H7 (cell line): ENCODE measurements at places on chromosomes 7 and 10.

GRCh38 chr7:47633134-47633533, 51.2 kb upstream of the TNS3 start:
- no peak for DNase-seq

- DNase-seq: no peak
These were observed 8.6 kb downstream of the ZSCAN25 start for GRCh38 chr7:99625321-99625720.

- DNase-seq: no peak
These were observed 22.5 kb downstream of the CEP41 start for GRCh38 chr7:130418306-130418705.

DNA sequence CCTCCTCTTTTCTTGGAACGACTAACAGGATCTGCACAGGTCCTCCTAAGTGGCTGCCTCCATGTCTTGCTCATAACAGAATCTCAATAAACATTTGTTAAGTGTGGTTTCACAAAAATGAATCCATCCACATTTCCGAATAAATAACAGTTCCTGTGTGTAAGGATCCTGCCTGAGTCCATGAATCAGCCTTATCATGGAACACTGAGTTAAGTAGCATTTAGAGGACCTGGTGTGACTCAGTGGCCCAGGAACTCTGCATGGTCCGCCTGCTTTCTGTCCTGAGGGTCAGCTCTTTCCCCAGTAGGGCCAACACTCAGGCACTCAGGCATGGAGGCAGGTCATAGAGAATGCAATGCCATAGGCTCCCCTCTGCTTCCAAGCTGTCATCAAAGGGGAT, 15.8 kb upstream of the C10orf90 start:
- no peak for DNase-seq

DNA sequence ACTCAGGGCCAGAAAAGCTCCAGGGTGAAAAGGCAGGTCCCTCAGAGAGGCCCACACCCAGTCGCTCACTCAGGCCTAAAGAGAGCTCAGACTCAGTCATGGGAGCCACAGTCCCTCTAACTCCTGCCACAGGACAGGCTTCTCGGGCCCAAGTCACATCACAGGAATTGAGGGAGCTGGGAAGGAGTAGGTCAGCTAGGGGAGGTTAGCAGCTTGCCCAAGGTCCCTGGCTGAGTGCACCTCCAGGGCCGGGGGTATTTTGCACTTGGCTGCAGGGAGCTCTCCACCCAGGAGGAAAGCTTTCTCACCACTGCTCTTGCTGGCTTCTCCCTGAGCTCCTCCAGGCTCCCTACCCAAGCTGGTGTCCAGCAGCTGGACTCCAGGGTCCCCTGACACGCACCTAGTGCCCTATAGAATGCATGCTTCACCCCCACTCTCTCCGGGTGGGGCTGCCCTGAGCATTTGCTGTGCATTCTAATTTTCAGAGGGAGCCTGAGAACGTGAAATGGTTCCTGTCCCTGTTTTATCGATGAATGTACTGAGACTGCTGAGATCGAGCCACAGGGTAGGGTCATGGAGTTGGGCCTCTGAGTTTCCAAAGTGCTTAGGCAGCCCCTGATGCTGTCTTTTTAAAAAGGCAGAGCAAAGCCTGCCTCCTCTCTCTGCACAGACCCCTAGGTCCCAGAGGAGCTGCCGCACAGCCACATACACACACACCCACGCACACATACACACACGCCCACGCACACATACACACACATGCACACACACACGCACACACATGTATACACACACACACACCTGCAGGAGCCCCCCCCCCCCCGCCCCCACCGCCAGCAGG, 37.9 kb upstream of the RET start:
- peak; percentile 42 for DNase-seq

DNA sequence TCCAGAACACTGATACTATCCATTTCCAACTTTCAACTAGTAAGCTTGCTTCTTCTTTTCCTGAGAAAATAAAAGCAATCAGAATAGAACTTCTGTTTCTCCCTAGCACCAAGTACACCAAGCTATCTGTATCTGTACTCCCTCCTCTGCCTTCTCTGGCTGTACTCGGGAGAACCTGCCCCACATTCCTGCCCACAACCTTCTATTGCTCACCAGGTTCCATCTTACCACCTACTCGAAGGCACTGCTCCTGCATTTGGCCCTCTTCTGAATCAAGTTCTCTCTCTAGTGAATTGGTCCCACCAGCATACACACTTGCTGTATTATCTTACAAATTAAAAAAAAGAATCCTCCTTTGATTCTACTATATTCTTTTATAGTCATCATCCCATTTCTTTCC, 169.6 kb upstream of the PTN start:
- no peak for DNase-seq

- no peak for DNase-seq
These were observed 2.0 kb upstream of the CALD1 start for GRCh38 chr7:134777470-134777869.

- DNase-seq: no peak
These were observed 19.5 kb downstream of the LRMDA start for GRCh38 chr10:75450644-75451640.

DNA sequence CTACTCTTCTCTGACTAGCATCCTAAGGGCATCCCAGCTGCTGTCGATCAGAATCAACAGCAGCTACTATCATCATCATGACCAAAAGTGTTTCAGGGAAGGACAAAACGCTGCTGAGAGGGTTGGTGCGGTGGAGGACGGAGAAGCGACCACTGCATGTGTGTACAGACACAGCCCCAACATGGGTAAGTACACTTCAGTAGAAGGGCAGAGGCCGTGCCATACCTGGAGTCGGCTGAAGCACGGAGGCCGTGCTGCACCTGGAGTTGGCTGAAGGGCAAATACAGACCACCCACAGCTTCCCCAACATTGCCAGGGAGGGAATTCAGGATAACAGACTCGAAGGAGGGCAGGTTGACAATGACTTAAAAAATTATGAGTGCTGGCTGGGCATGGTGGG, 67.8 kb upstream of the CYTH3 start:
- peak; percentile 15 for DNase-seq

GRCh38 chr10:104059364-104059763, 26.3 kb downstream of the COL17A1 start:
- DNase-seq: peak; percentile 68

DNA sequence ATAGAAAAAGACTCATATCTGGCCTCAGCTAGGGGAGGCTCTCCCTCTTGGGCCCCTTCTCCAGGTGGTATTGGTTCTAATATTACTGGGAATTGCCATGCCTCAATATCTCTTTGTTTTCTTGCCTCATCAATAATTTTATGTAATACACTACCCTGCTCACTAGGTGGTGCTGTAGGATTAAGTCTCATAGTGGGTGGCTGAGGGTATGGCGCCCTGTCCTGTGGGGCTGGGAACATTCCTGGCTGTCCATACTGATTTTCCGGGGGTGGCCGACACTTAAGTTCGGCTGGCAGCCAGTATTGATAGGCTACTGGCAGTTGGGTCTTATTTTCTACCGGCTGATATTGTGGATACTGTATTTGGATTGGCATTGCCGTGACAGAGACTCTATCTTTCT, 9.0 kb upstream of the TAS2R3 start:
- DNase-seq: peak; percentile 59

- no peak for DNase-seq
These were observed 11.8 kb upstream of the TBXAS1 start for GRCh38 chr7:139817249-139817648.

- DNase-seq: no peak
These were observed 227.1 kb downstream of the ADRA2A start for GRCh38 chr10:111303887-111304286.

DNA sequence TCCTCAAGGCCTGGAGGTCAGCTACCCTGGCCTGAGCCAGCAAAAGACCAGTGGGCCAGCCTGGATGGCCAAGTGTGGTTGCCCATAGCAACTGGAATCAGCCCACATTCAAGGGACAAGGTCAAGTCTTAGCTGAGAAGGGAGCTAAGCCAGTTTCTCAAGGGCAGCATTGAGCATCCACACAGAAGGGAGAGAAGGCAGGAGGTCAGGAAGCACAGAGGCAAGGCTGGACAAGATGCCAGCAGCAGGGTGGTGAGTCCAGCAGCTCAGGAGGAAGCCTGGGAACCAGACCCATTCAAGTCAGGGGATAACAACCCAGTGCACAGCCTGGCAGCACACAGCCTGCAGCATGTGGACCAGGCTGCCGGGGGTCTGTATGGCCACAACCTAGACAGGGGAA, 54.0 kb upstream of the ZMIZ1 start:
- DNase-seq: no peak

- no peak for DNase-seq
These were observed 103.7 kb downstream of the TCERG1L start for GRCh38 chr10:131207584-131208532.

- DNase-seq: peak; percentile 66
These were observed 26.0 kb downstream of the WDR86 start for GRCh38 chr7:151383638-151384351.

DNA sequence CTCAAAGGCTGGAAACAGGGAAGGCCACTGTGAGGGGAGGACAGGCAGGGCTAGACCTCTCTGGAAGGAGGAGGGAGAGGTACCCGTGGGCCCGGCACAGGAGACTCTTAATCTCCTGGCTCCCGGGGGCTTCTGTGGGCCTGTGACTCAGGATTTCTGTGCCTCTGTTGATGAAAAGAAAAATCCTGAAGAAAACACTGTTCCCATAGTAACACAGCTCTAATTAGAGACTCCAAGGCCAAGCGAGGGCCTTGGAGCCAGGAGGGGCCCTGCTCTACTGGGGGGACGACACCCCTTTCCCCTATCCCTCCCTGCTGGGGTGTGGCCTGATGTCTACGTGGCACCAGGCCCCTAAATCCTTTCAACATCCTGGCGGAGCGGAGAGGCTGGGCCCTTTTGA, 174.1 kb upstream of the TNRC18 start:
- peak; percentile 51 for DNase-seq

DNA sequence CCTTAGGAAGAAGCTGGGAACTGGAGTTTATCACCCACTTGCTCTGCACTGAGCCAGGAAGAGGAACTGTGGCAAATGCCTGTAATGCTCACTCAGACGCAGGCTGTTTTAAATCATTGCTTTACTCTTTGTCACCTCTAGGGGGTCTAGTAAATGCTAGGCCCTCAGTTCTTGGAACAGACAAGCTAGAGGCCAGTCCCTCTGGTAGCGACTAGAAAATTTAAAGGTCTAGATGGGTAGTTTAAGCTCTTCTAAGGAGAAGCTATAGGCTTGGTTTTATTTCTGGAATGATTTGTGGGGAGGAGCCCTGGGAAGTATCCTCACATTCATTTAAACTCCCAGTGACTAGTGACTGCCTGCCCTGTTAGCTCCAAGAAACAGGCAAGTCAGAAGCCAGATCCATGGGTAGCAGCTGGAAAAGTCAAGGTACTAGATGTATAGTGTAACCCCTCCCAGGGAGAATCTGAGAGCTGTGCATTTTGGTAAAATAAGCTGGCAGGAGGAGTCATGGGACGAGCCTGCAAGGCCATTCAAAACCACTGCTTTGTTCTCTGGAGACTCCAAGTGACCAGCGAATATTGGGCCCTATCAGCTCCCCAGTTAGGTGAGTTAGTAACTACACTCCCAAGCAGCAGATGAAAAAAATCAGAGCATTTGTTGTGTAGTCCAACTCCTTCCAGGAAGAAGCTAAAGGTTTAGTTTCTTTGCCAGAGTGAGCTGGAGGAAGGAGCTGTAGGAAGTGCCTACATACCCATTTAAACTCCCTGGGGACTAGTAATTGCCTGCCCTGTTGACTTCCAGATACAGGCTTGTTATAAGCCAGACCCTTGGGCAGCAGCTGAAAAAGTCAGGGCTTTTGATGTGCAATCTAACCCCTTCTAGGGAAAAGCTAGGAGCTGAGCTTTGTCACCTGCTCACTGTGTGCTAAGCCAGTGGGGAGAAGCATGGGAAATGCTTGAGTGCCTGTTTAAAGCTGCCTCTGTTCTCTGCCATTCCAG, 68.9 kb downstream of the DYNC1I1 start:
- peak; percentile 59 for DNase-seq

DNA sequence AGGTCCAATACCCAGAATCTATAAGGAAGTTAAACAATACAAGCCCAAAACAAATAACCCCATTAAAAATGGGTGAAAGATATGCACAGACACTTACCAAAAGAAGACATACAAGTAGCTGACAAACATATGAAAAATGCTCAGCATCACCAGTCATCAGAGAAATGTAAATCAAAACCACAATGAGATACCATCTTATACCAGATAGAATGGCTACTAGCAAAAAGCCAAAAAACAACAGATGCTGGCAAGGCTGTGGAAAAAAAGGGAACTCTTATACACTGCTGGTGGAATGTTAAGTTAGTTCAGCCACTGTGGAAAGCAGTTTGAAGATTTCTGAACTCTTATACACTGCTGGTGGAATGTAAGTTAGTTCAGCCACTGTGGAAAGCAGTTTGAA, 331.1 kb downstream of the KIF20B start:
- no peak for DNase-seq

- peak; percentile 68 for DNase-seq
These were observed 100.9 kb upstream of the YAE1 start for GRCh38 chr7:39465055-39465929.

DNA sequence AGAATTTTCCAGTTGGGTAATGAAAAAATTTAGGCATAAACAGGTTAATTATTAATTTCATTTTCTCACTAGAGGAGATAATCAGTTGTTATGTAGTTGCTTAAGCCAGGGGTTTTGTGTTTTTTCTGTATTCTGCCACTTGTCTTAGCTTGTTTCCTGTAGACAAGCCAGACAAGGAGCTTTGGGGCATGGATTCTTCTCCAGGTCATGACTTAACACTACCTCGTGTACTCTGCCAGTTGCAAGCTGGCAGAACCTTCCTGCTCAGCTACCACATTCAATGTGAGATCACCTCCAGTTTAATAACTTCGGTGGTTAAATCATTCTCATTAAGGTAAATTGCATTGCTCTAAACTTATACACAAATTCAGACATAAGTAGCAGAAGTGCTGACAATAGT, 1.8 kb downstream of the CCM2 start:
- DNase-seq: no peak

- no peak for DNase-seq
These were observed 82.1 kb upstream of the IGFBP3 start for GRCh38 chr7:46003161-46003560.
